Left renal cortex interstitium (tissue), 4 donors: ENCODE measurements at places on chromosomes 3 and 15. TPM values are rescaled to one million over a fixed set of nuclear protein-coding genes. Genes with fewer than 3 reads are reported as not detected.

MRPL3 gene
- 119 TPM for polyA plus RNA-seq

- DNase-seq: no peak
Measured at GRCh38 chr15:79526376-79526775, 94.2 kb downstream of the MINAR1 start.

DNA sequence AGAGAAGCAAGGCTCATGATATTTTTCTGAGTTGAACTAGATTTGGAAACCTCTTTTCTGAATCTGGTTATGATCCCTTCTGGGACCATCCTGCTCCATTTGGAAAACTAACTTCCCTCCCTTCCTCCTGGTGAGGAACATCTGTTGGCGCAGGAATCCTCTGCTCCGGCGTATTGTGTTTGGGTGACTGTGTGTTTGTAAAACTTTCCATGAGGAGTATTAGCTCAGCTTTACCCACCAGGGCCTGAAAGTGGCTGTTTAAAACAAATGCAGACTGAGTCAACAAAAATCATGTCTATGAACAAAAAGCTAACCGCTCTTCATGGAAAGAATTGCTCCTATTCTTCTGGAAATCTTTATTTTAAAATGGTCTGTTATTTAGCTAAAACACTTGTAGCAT is 17.7 kb downstream of the STARD9 start:
- no peak for DNase-seq

- no peak for DNase-seq
Measured at GRCh38 chr3:59486520-59486919, 436.7 kb upstream of the CFAP20DC start.

DNA sequence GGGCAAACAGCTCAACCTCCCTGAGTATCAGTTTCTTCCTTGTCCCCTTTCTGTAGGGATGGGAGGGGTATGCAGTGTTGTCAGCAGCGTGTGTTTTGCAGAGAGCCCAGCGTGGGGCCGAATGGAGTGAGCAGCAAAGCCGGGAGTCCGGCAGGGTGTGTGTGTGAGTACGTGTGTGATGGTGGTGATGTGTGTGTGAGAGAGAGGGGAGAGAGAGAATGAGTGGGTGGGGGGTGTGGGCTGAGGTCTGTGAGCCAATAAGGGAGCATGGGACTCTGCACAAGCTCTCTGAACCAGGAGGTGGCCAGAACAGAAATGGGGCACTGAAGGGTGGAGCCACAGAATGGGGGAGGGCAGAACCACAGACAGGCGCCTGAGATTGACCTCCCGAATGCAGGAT is 43.8 kb downstream of the IFT122 start:
- DNase-seq: no peak
